NCI-H187 treated with DMSO at 0.1 percent for 48 hours (cell line): ENCODE measurements at places on chromosomes 1 and 21.

DNA sequence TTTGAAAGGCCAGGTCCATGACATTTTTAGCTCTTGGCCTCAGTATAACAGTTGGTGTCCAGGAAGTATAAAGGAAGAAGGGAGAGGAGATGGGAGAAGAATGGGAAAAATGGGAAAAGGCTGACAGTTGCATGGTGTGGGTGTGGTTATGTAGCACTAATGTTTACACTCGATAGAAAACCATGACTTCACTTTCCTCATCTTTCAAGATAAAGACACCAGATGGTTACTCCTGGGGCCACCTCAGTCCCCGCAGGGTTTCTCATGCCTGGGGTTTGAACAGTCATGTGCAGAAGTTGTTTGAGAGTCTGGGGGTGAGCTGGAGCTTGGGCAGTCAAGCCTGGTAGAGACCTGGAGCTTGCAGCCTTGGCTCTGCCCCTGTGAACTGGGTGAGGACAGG lies 7.9 kb downstream of the PGBD2 start:
- DNase-seq, result no peak

GRCh38 chr1:22512873-22513272 lies 50.4 kb upstream of the EPHA8 start:
- DNase-seq, result no peak

- DNase-seq, result no peak
Measured at GRCh38 chr1:10415211-10415930, 14.9 kb upstream of the CENPS start.

DNA sequence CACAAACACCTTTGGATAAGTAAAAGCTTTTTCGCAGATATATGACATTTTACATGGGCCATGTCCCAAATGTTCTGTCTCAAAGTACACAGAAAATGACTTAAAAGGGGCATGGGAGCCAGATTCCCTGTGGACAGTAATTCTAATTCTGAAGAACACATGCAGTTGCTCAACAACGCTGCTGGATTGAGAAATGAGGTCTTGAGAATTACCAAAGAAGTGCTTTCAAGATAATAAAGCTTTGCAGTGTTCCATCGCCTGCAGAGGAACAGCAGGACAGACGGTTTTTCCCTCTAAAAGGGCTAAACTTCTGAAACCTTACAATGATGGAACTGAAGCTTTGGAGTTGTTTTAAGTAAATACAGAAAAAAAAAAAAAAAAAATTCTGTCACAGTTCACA lies 55.3 kb upstream of the HSPA13 start:
- no peak for DNase-seq

GRCh38 chr1:152048416-152049009 lies 11.7 kb upstream of the S100A11 start:
- DNase-seq, result no peak

GRCh38 chr1:39635205-39635870 lies 4.1 kb downstream of the HEYL start:
- DNase-seq, result no peak

- DNase-seq, result no peak
Measured at GRCh38 chr1:24990779-24991641, 60.9 kb upstream of the RUNX3 start.

- DNase-seq, result no peak
Measured at GRCh38 chr1:199931666-199932377, 95.7 kb upstream of the NR5A2 start.

GRCh38 chr1:18721041-18721440 lies 90.4 kb downstream of the PAX7 start:
- no peak for DNase-seq

GRCh38 chr21:42356650-42357049 lies 5.9 kb upstream of the TFF2 start:
- DNase-seq, result no peak

GRCh38 chr1:164926107-164926506 lies 367.1 kb downstream of the PBX1 start:
- DNase-seq, result no peak

- no peak for DNase-seq
Measured at GRCh38 chr1:67348586-67349252, 41.0 kb downstream of the IL12RB2 start.

- DNase-seq, result no peak
Measured at GRCh38 chr1:248850536-248851251, 8.2 kb downstream of the ZNF692 start.

DNA sequence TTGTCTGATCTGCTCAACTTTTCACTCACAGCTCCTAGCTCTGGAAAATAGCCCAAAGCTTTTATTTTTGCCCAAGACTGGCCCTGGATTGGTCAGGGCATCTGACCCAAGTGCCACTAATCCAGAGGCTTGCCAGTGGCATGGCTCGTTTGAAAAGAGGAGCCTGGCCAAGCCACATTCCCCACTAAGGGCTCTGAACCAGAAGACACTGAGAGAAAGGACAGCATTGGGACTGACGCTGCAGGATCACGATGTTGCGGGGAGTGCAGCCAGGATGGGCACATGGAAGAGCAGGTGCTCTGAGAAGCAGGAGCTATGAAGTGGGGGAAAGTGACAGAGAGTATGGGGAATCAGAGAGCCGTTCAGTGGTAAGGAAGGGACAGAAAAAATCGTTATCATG lies 44.9 kb upstream of the TSPAN2 start:
- no peak for DNase-seq

DNA sequence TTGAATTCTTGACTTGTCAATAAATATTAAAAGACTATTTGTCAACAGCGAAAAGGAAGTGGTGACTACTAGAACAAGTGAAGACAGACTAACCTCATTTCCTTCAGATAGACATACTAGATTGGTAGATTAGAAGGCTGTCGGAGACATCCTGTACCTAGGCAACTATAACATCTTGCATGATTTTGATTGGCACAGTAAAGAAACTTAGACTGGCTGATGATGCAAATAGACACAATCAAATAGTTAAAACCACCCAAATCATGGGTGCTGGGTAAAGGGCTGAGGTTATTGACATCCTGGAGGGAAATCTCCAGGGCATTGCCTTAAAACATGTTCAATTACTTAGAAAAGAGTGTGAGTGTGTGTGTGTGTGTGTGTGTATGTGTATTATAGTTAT lies 85.9 kb upstream of the EDEM3 start:
- no peak for DNase-seq

DNA sequence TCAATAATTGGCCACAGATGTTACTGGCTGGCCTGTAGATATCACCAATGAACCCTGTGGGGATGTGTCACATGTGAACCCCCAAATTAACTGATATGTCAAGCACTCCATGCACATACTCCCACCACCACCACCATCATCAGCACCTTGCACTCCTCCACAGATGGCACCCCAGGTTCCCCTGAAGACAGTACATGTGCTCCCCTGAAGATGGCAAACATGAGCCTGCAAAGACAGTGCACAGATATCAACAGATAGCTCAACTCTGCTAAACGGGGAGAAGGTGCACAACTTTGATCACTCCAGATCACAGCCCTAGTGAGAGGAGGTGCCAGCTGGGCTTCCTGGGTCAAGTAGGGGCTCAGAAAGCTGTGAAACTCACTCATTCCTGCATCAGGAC lies 74.4 kb downstream of the CLCA4 start:
- DNase-seq, result no peak

GRCh38 chr1:224589006-224589405 lies 27.1 kb upstream of the CNIH3 start:
- no peak for DNase-seq

DNA sequence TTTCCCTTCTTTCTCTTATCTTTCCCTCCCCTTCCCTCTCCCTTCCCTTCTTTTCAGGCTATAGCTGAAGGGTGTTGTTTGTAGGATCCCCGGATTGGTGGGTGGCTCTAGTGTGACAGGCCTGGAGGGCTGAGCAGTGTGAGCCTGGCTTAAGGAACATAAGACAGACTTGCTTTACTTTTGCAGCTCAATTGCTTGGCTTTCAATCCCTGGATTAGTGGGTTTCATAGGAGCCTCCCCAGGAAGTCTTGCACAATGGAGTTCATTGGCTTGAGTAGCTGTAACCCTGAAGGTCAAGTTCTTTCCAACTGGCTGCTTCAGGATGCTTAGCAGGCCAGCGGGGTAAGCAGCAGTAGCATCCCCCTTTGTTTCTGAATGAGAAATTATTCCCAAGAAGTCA lies 126.7 kb downstream of the CAMTA1 start:
- DNase-seq, result no peak

GRCh38 chr1:235527196-235527814 lies 23.1 kb upstream of the B3GALNT2 start:
- no peak for DNase-seq

GRCh38 chr1:29579821-29580425 lies 343.6 kb downstream of the PTPRU start:
- no peak for DNase-seq

DNA sequence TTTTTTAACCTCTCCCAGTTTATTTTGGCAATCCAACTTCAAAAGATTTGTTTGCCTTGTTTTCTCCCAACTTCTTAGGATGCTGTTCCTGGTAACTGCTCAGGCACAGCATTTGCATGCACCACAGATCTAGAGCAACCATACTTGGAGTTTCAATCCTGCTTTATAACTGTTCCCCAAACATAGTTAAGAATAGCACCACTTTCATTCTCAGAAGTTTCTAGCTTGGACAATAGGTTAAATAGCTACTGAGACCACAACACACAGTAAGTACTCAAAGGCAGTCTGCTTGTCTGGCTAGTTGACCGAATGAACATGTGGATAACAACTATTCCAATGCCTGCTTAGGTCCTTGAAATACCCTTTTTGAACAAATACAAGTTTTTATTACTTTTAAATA lies 76.8 kb downstream of the FOXJ3 start:
- no peak for DNase-seq

- DNase-seq, result no peak
Measured at GRCh38 chr1:58573705-58574591, 3.1 kb downstream of the TACSTD2 start.

GRCh38 chr1:243595527-243596210 lies 254.4 kb downstream of the AKT3 start:
- no peak for DNase-seq

GRCh38 chr1:221567859-221568507 lies 173.9 kb downstream of the DUSP10 start:
- DNase-seq, result no peak

- DNase-seq, result no peak
Measured at GRCh38 chr1:26081267-26082019, 14.0 kb upstream of the TRIM63 start.

DNA sequence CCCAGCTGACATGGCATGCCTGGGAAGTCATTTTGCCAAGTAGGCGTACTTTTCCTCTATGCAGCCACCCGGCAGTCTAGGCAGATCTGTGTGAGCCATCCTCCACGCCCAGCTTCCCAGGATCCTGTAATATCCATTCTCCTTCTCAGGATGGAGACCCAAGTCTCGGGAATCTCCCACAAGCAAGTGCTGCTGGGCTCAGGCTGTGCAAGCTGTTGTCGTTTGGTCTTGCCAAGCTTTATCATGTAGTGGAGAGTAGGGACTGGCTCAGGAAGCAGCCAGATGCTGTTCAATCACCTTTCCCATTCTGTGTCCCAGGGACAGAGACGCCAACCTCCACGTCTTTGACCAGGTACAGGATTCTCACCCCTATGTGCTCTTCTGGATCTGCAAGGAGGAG lies 191.1 kb upstream of the TMEM51 start:
- no peak for DNase-seq

- DNase-seq, result no peak
Measured at GRCh38 chr1:112358798-112359408, 37.1 kb upstream of the CTTNBP2NL start.

GRCh38 chr1:49424782-49425181 lies 599.0 kb downstream of the AGBL4 start:
- DNase-seq, result no peak

DNA sequence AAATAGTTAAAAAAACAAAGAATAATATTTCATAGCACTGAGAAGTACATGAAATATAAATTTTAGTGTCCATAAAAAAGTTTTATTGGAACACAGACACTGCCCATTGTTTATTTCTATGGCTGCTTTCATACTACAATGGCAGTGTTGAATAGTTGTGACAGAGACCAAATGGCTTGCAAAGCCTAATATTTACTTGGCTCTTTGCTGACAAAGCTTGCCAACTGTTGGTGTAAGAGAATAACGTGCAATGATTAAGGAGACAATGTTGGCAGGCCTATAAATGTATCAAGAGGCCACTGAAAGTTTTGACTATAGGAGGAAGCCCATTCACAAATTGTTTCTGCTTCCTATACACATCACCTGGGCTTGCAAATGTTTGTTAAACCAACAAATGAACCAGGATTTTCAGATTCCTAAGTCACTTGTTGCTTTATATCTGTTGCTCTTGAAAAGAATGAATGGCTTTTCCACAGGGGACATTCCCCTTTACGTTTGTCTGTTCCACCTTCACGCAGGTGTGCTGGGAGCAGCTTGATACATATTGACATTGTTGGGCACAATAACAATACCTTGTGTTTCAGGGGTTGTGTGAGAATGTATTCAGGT lies 5.5 kb upstream of the ST6GALNAC3 start:
- DNase-seq, result no peak

GRCh38 chr1:24435782-24436365 lies 20.3 kb downstream of the NIPAL3 start:
- DNase-seq, result no peak

GRCh38 chr1:203649551-203649998 lies 22.9 kb downstream of the ATP2B4 start:
- DNase-seq, result no peak

GRCh38 chr1:23013657-23014056 lies 2.0 kb downstream of the TEX46 start:
- DNase-seq, result peak; percentile 66

DNA sequence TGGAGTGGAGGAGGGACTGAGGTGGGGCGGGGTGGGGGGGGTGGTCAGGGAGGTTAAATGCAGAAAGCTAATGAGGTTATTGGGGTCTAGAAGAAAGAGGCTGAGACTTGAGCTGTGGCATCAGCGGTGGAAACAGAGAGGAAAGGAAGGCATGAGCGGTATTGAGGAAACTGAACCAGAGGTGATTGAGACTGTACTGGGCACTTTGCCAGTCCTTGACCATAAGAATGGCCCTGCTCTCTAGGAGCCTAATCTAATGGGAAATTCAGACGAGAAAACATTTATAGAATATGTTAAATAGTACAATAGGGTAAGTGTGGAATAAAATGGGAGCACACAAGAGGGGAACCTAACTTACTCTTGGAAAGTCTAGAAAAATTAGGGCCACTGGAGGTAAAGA lies 23.7 kb downstream of the SLC44A3 start:
- DNase-seq, result no peak

DNA sequence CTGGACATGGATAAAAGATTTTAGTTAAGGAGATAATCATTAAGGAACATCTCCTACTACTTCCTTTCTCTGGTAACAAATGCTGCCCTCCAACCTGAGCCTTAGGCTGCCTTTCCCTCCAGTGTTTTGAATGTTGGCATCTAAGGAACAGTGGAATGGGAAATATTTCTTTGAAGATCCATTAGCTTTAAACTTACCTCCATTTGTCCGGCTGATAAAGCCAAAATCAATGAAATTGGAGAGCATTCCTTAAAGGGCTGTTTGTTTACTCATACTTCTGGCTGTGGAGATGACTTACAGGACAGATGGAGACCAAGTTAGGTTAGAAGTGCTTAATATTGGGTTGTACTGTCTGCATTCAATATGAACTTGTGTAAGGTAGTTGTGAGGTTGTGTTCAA lies 439.1 kb downstream of the PLA2G4A start:
- DNase-seq, result no peak

DNA sequence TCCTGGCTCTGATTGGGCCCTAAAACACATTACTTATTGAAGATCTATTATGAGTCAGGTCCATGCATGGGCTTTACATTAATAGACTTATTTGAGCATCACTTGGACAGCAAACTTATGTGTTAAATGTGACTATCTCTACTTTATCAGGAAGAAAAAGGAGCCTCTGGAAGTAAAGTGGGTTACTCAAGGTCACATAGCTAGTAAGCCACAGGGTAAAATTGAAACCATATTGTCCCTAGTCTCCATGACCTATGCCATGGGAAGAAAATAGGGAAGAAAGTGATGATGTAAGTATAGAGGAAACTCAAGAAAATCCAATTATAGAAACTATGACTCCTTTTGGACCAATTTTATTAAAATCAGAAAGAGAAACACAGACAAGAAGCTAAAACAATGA lies 555.3 kb downstream of the NUF2 start:
- no peak for DNase-seq
